GM18507 (cell line): ENCODE measurements at places on chromosomes 5 and 9.

- DNase-seq, result no peak
Measured at GRCh38 chr5:64947031-64947430, 178.3 kb downstream of the CWC27 start.

DNA sequence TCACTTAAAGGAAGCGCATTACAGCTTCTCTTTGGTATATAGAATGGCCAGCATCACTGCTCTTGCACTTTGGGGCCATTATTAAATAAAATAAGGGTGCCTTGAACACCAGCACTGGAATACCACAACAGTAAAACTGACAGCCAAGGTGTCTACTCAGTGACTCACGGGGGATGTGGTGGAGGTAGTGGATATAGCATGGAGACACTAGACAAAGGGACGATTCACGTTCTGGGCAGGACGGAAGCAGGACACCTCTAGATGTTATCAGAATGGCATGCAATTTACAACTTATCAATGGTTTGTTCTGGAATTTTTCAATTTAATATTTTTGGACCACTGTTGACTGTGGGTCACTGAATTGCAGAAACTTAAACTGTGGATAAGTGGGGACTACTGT, 32.9 kb upstream of the PDE8B start:
- no peak for DNase-seq

- no peak for DNase-seq
Measured at GRCh38 chr9:17361378-17361777, 217.5 kb upstream of the SH3GL2 start.

DNA sequence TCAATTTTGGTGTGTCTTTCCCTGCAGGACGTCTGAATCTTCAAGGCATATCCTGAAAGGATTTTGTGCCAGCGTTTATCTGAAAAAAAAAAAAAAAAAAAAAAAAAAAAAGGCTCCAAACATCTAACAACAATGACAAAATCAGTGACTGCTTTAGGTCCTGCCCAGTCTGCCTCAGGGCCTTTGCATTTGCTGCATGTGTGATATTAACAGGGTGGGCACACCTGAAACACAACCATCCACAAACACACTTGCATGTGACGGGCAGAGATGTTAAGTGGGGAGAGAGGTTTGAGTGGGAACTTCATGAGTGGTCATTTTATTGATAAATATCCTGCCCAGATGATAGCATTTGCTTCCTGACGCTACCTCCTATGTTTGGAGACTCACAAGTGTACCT, 82.4 kb upstream of the SAP30L start:
- DNase-seq, result no peak

DNA sequence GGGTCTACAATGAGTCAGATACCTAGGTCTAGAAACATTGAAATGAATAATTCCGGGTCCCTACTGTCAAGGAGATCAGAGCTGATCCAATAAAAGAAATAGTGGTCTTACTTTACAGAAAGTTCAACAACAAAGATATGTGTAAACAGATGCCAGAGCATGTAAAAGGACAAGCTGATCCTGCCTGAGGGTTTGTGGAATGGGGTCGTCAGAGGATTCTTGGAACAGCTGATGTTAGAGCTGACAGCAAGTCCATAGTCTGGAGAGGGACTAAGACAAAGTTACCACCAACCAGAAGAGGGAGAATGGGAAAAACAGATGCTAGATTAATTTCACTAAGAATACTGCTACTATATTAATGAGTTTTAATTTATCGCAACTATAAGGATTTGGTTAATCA, 71.5 kb downstream of the FREM1 start:
- DNase-seq, result no peak

- DNase-seq, result peak; percentile 67
Measured at GRCh38 chr9:36102742-36103495, 33.6 kb upstream of the GLIPR2 start.

DNA sequence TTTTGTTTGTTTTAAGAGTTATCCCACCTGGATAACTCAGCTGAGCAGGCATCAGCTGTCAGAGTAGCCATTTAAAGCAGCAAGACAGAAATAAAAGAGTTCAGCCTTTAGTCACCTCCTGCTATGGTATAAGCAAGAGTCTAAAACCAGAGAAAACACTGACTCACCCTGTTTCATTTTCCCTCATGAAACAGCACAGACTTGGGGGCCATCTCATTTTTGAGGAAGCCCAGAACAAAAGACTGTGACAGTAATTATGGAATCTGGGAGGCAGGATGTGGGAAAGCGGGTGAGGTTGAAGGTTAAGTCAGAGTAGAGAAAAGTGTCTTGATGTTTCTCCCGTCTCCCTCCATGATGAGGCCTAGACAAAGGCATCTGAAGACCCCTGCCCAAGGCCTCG, 90.2 kb upstream of the FAM174A start:
- DNase-seq, result no peak

- no peak for DNase-seq
Measured at GRCh38 chr5:88937406-88937805, 54.4 kb upstream of the MEF2C start.

DNA sequence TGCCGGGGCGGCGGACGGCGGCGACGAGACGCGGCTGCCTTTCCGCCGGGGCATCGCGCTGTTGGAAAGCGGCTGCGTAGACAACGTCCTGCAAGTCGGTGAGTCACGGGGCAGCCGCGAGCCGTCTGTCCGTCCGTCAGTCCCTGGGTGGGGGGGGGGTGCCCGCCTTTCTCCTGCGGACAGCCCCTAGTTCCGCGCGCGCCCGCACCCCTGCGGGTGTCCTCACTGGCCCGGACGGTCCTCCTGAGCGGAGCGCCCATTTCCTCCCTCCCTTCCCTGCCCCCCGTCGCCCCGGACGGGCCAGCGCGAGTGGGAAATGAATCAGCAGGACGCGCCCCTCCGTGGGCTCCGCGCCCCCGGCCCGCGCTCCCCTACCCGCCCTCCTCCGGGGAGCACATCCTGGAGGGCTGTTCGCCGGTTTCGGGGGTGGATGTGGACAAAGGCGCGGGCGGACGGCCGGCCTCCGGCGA, 828 bp downstream of the ZSWIM6 start:
- no peak for DNase-seq

DNA sequence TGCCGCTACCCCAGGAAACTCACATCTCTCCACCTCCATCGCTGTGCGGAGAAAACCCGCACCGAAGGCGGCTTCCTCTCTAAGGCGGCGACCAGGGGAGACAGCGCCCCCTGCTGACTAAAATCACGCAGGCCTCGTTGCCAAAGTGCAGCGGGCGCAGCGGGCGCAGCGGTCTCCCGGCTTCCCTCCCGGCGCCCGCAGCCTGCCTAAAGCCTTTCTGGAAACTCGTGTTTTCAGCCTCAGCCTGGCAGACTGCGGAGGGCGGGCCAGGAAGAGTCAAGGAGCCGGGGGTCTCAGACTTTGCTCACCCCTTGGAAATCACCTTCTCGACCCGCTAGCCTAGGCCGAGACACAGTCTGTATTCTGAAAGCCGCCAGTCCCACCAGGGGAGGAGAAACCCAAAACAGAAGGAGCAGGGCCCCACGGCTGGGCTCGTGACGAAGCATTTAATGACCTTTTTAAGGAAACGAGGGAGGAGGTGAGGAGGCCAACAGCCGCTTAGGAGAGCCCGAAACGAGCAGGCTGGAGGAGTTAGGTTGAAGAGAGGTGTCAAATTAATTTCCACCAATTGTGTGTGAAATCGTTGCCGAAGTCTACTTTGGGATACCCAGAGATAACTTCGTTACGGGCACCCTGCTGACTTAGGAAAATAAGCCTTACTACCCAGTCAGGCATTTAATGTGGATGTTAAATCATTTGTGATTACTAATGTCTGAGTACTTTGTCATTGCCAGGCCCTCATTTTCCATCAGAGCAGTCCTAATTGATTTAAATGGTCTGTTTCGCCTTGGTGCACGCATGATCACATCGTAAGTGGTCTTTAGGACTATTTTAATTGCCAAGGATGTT, 7.3 kb upstream of the FOXB2 start:
- peak; percentile 33 for DNase-seq

GRCh38 chr5:10552183-10553143, 11.4 kb upstream of the ANKRD33B start:
- DNase-seq, result no peak

DNA sequence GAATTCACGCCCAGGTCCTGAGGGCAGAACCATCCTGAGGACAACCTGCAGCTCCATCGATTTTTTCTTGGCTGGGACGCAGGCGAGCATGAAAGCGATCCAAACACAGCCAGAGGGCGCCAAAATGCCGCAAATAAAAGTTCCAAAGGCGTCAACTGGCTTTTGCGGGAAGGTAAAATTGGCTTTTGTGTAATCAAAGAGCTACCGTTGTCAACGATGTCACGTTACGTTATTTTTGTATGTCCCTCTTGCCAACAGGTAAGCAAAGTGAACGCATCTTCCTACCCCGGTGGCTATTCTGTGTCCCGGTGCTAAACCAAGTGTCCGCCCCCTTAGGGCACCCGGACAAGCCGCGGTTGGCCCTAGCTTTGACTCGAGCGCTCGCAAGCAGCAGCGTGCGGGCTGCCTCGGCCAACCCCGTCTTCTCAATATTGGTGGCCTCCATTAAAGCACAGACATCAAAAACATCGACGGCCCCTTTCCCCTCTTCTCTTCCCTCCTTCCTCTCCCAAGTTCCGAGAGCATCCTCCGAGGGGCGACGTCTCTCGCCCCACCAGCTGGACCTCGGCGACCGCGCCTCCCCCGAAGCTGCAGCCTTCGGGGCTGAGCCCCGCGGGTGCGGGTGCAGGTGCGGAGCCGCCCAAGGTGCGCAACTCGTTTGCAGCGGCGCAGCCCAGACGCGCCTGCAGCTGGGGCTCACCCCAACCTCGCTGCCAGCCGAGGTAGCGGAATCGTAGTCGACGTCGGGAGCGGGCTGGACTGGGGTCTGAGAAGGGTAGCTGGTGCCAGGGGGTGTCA, 1.1 kb upstream of the BASP1 start:
- DNase-seq, result no peak

DNA sequence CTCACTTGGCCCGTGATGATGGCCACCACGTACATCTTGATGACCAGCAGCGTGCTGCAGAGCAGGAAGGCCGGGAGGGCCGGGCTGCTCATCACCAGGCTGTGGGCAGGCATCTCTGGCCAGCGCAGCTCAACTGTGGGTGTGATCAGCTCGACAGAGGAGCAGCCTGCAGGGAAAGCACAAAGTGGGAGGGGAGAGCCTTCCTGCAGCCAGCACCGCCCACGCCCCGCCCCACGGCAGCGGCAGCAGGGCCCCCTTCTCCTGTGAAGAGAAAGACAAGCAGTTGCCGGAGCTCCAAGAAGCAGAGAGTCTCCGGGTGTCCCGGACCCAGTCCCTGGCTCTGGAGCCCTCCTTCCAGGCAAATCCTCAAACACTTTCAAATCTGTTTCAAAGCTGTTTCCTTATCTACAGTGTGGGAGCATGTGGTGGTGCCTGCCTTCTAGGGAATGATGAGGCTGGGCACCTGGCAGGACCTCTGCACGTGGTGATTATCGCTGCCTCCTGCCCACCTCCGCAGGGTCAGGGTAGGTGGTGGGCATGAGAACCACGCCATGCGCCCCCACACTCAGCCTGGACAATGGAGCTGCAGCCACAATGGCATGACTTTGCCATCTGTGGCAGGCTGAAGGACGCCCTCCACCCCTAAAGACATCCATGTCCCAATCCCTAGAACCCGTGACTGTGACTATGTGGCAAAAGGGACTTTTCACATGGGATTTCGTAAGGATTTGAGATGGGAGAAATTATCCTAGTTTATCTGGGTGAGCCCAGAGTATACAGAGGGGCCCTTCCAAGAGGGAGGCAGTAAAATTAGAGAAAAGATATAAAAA, at the start of gene PTGES:
PTGES (minus strand) TSS at position 143 of the 830 bp plus-strand sequence; CDS start at position 113, 30 bp downstream.
- DNase-seq, result no peak

- DNase-seq, result no peak
Measured at GRCh38 chr5:39494107-39494510, 69.3 kb upstream of the DAB2 start.

- DNase-seq, result no peak
Measured at GRCh38 chr5:68372161-68372560, 156.6 kb downstream of the PIK3R1 start.

DNA sequence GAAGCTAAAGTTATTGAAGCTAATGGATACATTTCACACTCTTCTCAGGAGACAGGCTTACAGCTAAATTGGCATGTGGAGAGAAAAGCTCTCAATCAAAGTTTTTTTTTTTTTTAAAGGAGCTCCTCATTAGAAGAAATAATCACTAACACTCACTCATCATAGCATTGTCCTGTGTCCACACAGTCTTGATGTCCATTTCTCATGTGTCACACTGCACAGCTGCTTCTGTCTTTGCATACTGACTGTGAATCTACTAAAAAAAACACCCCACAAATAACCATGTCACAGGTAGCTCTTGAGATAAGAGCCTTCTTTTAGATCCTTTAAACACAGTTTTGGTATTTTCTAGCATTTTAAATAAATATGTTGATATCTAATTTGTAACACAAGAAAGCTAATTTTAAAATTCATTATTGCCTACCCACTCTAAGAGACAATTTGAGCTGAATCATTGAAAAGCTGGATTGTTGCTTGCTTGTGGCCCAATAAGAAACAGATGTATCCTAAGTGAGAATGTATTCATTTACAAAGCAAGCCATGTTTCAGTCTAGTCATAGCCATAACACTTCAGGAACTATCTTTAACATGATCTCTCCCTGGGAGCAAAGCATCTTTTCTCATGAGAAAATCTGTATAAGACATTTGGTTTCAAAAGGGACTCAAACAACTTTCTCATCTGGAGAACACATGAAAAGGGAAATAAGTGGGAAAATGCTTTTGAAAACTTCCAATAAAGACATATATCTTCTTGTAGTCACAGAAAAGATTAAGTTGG, 48.1 kb upstream of the PCSK1 start:
- DNase-seq, result no peak

DNA sequence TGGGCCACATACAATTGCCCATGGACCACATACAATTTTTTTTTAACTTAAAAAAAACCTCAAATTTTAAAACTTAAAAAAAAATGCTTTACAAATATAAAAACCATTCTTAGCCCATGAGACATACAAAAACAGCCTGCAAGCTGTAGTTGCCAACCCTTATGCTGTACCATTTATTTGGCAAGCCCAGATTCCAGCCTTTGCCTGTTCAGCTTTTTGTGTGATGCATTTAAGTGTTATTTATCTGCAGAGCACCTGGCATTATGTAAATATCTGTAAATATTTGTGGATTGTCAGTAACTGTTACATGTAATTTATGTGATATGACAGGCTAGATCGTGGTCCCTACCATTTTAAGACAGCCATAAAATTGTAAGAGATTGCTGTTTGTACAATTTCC, 32.6 kb downstream of the HEXB start:
- no peak for DNase-seq

DNA sequence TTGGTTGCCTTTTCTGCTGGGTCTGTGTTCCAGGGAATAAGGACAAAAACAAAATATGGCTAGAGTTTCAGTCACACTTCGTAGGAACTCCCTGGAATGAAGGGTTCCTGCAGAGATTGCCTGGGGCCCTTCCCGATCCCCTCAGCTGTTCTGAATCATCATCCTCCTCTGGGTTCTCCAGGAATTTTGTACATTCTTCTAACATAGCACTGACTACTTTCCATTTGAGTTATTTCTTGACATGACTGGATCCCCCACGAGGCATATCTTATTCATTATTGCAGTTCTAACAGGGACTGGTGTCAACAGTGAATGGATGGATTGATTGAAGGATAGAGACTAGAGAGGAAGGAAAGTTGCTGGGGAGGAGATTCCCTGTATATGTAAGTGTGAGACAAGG, 49.2 kb upstream of the TNC start:
- no peak for DNase-seq
